ENCODE measurements at places on chromosomes 5 and 9.

GRCh38 chr9:71656496-71656895, 111.8 kb downstream of the CEMIP2 start:
- no peak for DNase-seq

GRCh38 chr5:136166909-136167308, 26.1 kb downstream of the SMIM32 start:
- no peak for DNase-seq

DNA sequence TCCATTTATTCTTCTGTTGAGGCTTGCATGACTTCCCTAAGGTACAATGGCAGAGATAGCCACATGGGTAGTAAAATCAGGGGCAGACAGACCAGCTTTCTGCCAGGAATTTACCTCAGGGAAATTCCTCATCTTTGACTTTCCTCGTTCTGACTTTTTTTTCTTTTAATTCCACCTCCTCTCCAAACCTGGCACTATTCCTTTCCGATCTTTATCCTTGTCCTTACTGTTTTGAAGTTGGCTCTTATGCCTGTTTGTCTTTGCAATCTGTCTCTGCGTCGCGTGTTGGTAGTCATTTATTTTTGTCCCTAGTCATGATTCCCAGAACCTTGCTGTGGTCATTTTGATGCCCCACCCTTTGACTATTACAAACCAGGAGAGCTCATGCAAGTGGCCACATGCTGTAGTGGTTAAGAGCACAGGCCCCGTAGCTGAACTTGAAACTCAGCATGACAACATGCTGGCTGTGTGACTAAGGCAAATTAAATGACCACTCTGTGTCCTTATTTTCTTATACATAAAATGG, 19.0 kb downstream of the TMC1 start:
- no peak for DNase-seq

- DNase-seq = no peak
These were observed 46.6 kb downstream of the F2R start for GRCh38 chr5:76762484-76762883.

GRCh38 chr5:132433141-132433540, 57.4 kb downstream of the IRF1 start:
- DNase-seq = no peak

DNA sequence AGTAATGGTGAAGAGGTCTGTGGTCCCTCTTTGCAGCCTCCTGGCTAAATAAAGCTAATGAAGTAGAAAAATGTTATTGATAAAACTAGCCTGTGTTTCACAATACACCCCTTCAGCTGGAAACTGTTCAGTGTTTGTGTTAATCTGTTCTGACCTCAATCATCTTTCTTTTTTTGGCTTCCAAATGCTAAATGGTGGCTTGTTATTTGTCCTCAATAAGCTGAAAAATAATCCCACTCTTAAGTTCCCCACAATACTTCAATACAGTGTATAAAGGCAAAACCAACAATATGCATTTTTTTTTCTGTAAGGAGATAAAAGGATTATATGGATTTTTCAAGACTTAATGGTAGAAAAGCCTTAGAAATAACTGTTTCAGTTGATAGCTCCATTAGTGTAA, 560.5 kb downstream of the TUSC1 start:
- DNase-seq = no peak

DNA sequence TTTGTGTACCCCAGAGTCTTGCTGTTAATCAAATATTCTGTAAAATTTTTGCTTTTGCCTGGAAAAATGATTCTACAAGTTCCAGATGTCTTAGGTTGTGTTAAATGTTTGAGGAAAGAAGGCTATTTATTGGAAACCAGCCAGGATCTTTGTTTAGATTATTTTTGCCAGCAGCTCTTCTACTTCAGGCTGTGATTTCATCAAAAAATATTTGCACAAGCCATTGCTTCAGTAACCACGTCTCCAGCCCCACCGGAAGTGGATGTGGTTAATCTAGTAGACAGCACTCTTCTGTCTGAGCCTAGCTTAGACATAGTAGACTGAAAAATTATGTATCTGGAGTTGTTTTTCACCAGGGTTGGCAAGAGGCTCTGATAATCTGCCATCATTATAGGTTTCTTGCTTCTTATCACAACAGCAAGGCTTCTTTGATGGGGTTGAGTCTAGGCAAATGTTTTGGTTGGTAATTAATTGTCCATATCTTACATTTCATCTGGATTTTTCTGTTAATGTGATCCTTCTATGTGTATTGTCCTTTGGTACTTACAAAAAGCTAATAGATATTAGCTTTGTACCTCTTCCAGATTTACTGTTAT, 17.1 kb downstream of the KCTD16 start:
- no peak for DNase-seq

DNA sequence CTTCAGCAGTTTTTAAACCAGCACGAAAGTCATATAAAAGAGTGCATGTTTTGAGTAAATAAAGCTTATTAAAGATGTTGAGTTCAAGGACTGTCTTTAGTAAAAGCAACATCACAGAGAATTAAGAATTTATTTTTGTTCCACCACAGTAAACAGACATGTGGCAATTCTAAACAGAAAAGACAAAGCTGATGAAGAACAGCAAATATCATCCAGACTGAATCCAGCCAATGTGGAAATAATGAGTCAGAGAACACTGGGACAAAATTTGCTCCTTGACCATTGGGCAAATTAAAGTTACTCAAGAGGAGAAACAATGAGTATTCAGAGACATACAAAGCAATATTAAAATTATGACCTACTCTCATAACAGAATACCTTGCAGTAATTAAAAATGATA, 28.8 kb downstream of the OR2K2 start:
- no peak for DNase-seq

DNA sequence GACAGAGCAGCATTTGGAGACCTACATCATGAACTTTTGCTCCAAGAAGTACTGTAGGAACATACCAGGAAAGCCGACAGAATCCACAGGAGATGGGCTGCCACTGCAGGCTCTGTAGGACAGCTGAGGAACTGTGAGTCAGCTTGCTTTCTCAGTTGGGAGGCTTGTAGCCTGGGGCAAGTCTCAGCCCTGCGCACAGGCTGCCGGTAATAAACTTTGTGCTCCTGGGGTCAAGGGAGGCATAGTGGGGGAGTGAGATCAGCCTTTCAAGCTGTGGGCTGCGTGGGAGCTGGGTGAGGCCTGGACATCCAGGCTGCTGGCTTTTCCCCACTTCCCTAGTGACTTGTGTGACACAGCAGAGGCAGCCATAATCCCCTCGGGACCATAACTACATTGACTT, 718.0 kb upstream of the CDH10 start:
- no peak for DNase-seq

GRCh38 chr5:37514946-37515345, 135.8 kb downstream of the WDR70 start:
- no peak for DNase-seq

DNA sequence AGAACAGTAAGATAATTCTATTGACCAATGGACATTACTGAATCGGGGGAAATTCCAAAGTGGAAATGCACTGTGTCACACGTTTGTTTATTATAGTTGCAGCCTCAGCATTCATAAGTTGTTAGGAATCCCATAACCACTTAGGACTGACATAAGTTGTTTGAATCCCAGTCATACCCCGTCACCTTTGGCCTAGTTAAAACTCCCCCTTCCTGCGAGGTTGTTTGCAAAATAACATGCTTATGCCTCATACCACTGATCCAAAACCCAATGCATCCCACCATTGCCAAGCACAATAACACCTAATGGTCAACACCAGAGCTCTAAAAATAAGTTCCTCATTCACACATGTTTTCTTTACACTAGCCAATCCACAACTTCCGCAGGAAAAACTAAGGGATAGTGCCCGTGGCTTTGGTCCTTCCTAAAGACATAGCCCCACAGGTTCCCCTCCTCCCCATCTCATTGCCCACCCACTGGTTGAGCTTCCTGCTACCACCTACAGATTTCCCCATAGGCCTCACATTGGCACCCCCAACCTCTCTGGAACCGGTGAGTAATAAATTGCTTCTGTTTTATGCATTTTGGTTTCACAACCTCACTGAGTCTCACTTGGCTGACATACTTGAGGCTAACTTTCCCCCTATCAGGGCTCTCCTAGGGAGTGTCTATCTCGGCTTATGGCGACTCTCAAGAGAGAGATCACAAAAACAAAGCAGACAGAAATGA, 42.3 kb upstream of the MUSK start:
- no peak for DNase-seq

DNA sequence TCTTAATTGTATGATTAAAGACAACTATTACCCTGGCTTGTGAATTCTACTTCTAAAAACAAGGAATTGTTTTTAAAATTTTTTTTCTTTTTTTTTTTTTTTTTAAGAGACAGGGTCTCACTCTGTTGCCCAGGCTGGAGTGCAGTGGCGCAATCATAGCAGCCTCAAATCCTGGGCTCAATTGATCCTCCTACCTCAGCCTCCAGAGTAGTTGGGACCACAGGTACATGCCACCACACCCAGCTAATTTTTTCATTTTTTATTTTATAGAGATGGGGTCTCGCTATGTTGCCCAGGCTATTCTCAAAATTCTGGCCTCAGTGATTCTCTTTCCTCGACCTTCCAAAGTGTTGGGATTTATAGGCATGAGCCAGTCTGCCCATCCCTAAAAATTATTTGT, 62.3 kb downstream of the HABP4 start:
- DNase-seq = no peak

DNA sequence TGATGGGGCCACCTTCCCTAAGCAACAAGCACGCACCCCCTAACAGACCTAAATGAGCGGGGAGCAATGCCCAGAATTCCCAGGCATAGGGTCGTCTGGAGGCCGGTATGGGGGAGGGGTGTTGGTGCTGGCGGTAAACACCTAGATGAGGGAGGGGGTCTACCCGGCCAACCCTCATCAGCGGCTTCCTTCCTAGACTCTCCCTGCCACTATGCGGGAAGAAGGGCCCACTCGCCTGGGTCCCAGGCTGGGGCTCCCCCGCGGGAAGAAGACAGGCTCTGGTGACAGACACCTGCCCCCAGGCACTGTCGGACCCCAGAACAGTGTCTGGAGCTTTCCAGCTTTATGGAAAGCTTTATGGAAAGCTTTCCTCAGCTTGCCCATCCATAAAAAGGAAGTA, 519.0 kb upstream of the SEMA6A start:
- DNase-seq = no peak

Data from globus pallidus (tissue), 1 donor.